Stimulated activated CD4-positive, alpha-beta T cell treated with anti-CD3 and anti-CD28 coated beads, Interleukin-15, amount 100 ng/mL, for 1 hour (primary cell): ENCODE measurements at places on chromosomes 2 and 18.
A peak's percentile ranks its signal among the peaks of the same experiment; 100 is the strongest.

- no peak for DNase-seq
These were observed 42.9 kb upstream of the MYO1B start for GRCh38 chr2:191202209-191202721.

- DNase-seq: no peak
These were observed 725 bp downstream of the FBXO48 start for GRCh38 chr2:68466361-68466777.

GRCh38 chr2:169729274-169729605, 4.4 kb upstream of the KLHL23 start:
- DNase-seq: no peak

GRCh38 chr2:46098621-46099062, 198.6 kb upstream of the EPAS1 start:
- DNase-seq: no peak

DNA sequence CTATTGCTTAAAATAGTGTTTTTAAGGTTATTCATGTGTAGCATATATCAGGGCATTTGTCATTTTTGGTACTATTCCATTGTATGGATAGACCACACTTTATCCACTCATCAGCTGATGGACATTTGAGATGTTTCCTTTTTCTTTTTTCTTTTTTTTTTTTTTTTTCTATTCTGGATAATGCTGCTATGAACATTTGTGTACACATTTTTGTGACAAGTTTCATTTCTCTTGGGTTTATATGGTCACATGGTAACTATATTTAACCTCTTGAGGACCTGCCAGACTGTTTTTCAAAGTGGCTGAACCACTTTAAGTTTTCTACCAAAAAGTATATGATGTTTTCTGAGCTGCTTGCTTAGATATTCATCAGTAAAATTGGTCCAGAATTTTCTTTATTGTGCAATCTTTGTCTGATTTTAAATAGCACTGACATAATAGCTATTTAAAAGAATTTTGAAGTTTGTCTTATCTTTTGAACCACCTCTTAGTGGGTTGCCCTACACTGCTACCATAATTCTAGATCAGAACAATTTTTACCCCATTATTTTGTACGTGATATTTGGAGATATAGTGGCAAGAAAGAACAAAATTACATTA, 219.4 kb upstream of the SIX3 start:
- DNase-seq: no peak

GRCh38 chr2:36655453-36655852, 41.1 kb upstream of the VIT start:
- DNase-seq: no peak

- DNase-seq: peak; percentile 67
These were observed 181.4 kb downstream of the SMAD2 start for GRCh38 chr18:47748847-47749599.

DNA sequence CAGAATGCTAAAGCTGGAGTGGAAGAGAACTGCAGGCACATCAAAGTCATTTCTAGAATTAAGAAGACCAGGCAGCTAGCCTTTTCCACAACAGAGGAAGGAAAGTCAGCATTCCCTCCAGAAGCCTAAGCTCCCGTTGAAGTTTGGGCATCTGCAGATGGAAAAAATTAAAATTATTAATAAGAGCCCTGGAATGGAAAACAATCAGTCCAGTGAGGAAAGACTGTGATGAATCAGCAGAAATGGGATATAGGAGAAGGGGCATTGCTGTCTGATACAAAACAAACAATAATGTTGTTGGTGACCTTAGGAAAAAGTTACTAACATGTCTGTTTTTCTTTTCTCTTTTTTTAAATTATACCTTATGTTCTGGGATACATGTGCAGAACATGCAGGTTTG, 450.7 kb upstream of the SLC14A2 start:
- no peak for DNase-seq

DNA sequence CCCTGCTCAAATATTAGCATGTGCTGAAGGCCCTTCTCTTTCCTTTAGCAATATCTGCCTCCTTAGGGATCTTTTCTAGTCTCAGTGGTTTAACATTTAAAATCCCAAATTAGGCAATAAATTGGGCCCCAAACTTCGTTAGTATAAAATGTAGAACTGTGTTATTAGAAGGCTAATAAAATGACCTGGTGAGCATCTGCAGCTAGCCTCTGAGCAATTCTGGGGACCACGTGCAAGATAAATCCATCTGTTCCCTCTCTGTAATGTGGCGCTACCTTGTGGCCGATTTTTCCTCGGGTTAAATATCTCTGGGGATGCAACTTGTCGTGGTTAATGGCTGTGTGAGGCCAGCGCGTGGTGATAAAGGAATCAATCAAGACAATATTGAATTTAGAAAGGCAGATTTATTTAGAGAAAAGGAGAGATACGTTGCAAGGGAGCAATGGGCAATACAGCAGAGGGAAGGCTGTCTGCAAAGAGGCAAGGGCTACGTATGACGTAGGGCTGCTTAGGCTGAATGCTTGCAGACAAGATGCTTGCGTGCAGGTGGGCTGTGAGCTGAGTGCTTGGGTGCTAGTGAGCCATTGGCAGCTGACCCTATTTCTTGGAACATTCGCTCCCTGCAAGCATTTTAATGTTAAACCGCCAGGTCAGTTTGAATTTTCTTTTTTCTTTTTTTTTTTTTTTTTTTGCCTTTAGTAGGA, 18.5 kb upstream of the IL36G start:
- no peak for DNase-seq

DNA sequence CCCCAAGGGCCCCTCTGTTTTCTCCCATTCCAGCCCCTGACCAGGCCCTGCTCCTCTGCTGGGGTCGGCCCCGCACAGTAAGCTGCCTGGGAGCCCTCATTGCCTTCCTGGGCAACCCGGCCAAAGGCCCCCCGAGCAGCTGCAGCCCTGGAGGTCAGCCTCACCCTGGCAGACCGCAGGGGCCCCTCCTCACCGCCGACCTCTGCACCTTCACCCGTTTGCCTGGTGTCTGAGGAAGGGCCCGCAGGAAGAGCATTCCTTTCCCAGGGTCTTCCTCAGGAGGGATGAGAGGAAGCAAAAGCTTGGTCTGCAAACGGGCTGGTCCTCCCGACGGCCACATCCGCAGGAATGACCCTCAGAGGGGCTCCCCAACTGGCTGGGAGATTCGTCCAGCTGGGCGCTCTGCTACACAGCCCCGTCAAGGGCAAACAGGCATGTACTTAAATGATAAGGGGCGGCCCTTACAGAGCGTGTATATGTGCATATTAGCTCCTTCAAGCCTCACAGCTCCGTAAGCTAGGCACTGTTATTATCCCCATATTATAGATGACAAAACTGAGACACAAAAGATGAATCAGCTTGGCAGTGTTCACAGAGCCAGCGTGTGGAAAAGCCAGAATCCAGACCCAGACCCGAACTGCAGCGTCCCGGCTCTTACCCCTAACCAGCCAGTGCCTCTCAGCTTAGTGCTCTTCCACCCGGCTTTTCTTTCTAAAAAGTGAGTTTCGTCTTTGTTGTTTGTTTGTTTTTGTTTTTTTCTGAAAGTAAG, 52.8 kb downstream of the SLC4A1AP start:
- no peak for DNase-seq

- no peak for DNase-seq
These were observed 28.1 kb upstream of the ACTR3 start for GRCh38 chr2:113861740-113862139.

GRCh38 chr18:2466978-2467377, 104.3 kb downstream of the METTL4 start:
- DNase-seq: no peak

DNA sequence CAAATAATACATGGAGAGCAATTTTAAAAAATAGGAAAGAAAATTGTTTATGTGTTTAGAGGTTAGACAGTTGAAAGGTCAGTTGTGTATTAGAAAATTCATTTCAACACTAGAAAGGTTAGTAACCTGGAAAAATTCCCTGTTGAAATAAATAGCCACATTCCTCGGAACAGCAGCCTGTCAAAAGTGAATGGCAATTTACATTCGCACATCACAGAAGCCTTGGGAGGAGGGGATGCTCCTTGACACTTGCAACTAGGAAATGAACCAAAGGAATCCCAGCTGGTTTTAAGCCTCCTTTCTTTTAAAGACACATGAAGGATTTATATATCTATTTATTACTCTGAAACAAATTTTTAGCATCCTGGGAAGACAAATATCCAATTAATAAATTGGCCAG, 653.5 kb upstream of the LRRTM4 start:
- DNase-seq: no peak

DNA sequence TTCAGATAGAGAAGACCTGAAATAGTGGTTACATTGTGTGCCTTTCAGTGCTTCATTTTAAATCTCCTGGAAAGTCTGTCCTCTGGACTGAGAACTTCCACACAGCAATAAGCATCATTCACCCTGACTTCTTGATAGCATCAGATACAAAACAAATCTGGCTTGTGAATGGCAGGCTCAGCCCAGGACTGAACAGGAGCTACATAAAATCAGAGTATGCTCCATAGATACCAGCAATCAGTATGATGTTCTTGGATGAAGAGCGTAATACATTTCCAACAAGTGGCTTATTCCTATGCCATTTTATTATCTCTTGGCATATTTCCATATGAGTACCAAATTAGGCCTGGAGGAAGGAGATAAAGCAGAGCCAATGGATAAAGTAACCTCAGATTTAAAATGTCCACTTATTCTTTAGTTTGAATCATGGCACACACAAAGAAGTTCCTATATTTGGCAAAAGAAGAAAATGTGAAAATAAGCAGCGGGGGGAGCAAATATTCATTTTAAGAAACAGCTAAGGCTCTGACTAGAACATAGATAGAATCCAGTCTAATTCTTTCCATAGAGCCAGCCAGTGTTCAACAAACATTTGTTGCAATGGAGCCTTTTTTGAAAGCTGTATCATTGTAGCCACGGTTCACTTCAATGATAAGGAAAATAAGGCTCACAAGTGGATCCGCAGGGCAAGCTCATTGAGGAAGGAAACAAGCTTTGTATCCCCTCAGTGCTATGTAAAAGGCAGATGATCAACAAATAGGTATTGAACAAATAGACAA, 230.8 kb upstream of the CHAC2 start:
- no peak for DNase-seq

DNA sequence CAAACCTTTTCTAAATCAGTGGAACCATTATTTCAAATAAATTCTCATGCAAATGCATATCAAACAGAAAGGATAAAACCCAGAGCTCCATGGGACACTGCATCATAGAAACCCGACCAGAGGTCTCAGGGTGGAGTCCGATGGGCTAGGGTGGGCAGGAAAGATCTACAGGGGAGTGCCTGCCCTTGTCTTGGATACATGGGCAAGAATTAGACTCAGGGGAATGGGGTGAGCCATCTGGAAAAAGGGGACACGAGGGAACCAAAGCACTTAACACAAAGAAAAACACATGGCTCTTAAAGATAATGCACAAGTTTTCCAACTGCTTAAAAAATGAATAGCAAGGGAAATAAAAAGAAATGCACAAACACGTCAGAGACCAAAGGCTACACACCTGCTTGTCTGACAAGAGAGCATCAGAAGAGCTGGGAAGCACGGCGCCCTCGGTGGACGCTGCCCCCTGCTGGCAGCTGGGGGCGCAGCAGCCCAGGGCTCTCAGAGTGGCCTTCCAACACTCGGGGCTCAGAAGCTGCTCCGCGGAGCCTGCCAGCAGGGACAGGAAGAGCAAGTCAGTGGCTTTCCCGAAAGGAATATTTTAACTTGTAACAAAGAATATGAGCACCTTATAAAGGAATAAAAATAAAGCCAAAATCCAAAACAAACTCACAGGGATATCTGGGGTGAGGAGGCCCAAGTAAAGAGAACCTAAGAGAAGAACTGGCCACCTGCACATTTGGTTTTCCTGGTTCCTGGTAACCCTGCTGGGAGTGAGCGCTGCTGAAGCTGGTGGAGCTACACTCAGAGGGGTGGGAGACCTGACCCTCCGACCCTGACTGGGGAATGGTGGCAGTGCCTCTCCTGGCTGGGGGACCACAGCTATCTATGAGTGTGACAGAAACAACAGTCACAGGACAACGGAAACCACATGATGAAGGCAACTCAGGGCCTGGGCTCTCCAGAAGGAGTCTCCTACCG, 54.5 kb downstream of the SIGLEC15 start:
- DNase-seq: peak; percentile 51

GRCh38 chr2:165114346-165114939, 89.4 kb downstream of the SCN3A start:
- no peak for DNase-seq

DNA sequence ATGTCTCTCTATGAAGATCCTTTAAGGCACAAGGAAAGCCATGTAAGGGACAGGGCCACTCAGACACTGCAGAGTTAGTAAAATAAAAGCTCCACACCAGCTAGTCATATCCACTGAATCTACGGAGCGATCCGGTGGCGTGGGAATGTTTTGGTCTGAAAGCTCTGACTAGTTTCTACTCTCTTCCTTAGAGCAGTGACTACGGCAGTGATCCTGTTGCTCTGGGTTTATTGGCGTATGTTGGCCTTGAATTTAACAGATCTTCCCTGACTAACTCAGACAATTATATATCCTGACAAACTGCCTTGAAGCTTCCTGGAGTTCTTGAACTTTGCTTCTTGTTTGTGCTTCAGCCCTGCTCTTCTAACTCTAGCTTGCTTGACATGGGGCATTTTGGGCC, 115.3 kb upstream of the FZD5 start:
- no peak for DNase-seq

GRCh38 chr2:40090044-40090443, 311.0 kb upstream of the THUMPD2 start:
- DNase-seq: no peak

DNA sequence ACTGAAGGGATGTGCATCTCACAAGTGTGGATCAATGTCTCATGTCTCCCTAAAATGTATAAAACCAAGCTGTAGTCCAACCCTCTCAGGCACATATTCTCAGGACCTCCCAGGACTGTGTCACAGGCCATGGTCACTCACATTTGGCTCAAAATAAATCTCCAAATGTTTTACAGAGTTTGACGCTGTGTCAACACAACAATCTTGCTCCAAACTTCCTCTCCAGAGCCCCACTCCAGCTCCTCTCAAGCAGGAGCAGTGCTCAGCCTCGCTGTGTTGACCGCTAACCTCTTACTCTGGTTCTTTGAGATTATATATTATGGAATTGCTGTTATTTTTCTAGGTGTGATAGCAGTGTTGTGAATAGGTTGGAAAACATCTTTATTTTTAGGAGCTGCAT, 56.2 kb downstream of the CYP27C1 start:
- no peak for DNase-seq

DNA sequence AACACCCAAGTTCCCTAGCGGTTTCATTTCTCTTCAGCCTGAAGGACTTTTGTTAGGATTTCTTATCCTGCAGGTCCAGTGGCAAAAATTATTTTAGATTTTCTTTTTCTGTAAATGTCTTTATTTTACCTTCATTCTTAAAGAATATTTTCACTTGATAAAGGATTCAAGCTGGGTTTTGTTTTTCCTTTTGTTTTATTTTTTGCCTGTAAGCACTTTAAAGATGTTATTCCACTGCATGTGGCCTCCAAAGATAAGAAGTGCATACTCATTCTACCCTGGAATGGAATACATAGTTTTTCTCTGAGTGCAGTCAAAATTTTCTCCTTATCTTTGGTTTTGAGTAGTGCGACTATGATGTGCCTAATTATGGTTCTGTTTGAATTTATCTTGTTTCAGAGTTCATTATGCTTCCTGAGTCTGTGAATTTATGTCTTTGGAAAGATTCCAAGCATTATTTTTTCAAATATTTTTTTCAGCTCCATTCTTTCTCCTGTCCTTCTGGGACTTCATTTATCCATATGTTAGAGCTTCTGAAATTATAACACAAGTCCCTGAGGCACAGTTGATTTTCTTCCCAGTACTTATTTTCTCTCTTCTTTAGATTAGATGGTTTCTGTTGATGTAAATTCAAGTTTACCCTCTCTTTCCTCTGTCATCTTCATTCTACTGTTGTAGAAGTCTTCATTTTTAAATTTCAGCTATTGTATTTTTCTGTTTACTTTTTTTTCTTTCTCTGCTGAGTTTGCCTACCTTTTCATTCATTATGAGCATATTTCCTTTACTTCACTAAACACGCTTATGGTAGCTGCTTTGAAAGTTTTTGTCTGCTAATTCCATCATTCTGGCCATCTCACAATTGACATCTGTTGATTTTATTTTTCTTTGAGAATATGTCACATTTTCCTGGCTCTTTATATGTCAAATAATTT, 69.6 kb downstream of the MAPRE2 start:
- no peak for DNase-seq
